ENCODE measurements at places on chromosomes 3 and 15. TPM values are rescaled to one million over a fixed set of nuclear protein-coding genes. Genes with fewer than 3 reads are reported as not detected.

Gene MEIS2
- total RNA-seq: 276 TPM

Gene IL17RD
- 45.2 TPM for total RNA-seq

Gene SLC2A2
- total RNA-seq: 15.0 TPM

Gene VGLL3
- total RNA-seq: 7.5 TPM

Gene INSYN1
- total RNA-seq: 7.9 TPM

Gene NANOGP8
- total RNA-seq: 1.7 TPM

Gene ACTRT3
- total RNA-seq: 3.0 TPM

Gene AADAC
- total RNA-seq: 0.12 TPM

Gene TXNRD3
- total RNA-seq: 19.2 TPM

Gene FOXL2NB
- not detected for total RNA-seq

Gene TMEM212
- not detected for total RNA-seq

Gene LSAMP
- total RNA-seq: 6.7 TPM

Gene CPNE9
- 0.23 TPM for total RNA-seq

Gene UPK1B
- total RNA-seq: 8.8 TPM

Gene ZMYND10
- 3.9 TPM for total RNA-seq

Gene ACKR4
- 1.9 TPM for total RNA-seq

Gene IL17RB
- total RNA-seq: 5.1 TPM

Gene LINGO1
- 8.5 TPM for total RNA-seq

Gene LRRC31
- not detected for total RNA-seq

Gene LMAN1L
- total RNA-seq: not detected

Gene NDN
- 157 TPM for total RNA-seq

Gene DPPA4
- total RNA-seq: 6.1 TPM
